ENCODE measurements at places on chromosomes 7 and 10. TPM values are rescaled to one million over a fixed set of nuclear protein-coding genes. Genes with fewer than 3 reads are reported as not detected.

Gene CCL26
- not detected for total RNA-seq

GRCh38 chr10:79202188-79203013 lies 133.6 kb downstream of the ZMIZ1 start:
- peak; percentile 65 for DNase-seq
- H3K27ac ChIP-seq, result no peak overlapping the region
- no peak overlapping the region for H3K4me3 ChIP-seq
- peaks cover 4% of the 10 kb centered on the region for H3K36me3 ChIP-seq

- H3K27ac ChIP-seq, result no peak overlapping the region
- peaks cover 11% of the 10 kb centered on the region for H3K4me1 ChIP-seq
- H3K27me3 ChIP-seq, result no peaks in the 10 kb centered on the region
- no peak overlapping the region for H3K4me3 ChIP-seq
- DNase-seq, result no peak
- H3K36me3 ChIP-seq, result no peaks in the 10 kb centered on the region
Measured at GRCh38 chr10:3538291-3538655, 246.7 kb downstream of the KLF6 start.

DNA sequence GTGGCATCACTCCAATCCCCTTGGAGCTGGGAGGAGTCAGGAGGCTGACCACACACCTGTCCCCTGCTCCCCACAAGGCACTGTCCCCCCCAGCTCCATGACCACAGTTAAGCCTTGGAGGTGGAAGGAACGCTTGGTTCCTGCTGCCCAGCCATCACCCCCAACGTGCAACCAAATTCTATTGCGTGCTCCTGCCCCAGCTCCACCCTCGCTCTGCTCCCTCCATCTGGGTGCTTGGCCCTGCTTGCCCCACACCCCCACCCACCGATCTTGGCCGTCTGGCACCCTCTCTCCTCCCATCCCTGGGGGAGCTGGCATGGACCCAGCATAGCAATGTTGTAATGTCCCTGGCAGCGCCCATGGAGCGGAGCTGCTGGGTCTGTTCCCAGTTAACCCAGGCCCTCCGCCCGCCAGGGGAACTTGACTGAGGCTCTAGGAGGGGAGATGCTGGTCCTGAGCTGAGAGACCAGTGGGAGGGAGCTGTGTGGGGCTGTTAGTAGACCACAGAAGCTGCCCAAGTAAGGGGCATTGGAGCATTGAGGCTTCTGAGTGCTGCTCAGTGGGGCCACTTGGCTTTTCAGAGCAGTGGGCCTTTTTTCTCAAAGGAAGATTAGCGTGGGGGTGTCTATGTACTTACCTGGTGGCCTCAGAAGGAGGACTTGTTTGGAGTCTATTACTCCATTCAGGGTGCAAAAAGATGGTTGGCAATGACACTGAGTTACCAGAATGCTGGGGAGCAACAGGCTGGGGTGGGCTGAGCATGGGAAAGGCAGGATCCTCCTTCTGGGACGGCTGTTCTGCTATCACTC lies 1.1 kb downstream of the EPHB6 start:
- H3K27me3 ChIP-seq, result no peaks in the 10 kb centered on the region
- H3K4me1 ChIP-seq, result peaks cover 7% of the 10 kb centered on the region
- peak overlapping the region; percentile 0 for H3K27ac ChIP-seq

GRCh38 chr10:108586424-108586823 lies 1336.9 kb downstream of the XPNPEP1 start:
- no peaks in the 10 kb centered on the region for H3K27me3 ChIP-seq
- H3K27ac ChIP-seq, result no peak overlapping the region
- H3K4me3 ChIP-seq, result no peak overlapping the region
- no peaks in the 10 kb centered on the region for H3K36me3 ChIP-seq

DNA sequence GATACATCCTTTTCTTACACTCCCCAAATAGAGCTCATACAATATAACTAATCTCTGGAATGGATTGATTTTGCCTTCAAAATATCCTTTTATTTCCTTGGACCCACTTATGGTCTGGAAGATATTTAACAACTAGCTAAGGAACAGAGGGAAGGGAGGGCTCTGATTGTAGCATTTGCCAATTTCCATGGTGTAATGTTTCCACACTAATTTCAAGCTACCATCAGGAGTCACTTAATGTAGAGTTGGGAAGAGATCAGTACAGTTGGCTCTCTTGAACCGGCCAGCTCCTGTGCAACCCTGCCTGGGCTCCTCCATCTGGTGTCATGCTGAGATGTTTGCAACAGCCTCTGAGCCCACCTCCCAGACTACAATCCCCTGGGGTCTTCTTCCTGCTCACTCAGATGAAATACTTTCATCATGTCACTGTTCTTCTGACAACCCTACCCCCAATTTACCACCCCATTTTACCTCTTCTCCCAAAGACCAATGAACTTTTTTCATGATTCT lies 8.0 kb upstream of the IL6 start:
- peaks cover 18% of the 10 kb centered on the region for H3K4me1 ChIP-seq
- no peak overlapping the region for H3K27ac ChIP-seq
- H3K4me3 ChIP-seq, result no peak overlapping the region
- H3K36me3 ChIP-seq, result no peaks in the 10 kb centered on the region

DNA sequence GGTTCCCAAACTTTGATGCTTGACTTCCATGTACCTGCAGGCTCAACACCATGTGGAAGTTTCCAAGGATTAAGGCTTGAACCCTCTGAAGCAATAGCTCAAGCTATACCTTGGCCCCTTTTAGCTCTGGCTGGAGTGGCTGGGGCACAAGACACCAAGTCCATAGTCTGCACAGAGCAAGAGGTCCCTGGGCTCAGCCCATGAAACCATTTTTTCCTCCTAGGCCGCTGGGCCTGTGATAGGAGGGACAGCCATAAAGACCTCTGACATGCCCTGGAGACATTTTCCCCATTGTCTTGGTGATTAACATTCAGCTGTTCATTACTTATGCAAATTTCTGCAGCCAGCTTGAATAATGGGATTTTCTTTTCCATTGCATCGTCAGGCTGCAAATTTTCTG lies 14.4 kb downstream of the DGKI start:
- DNase-seq, result no peak
- no peak overlapping the region for H3K4me3 ChIP-seq
- no peak overlapping the region for H3K27ac ChIP-seq
- H3K27me3 ChIP-seq, result no peaks in the 10 kb centered on the region
- H3K36me3 ChIP-seq, result no peaks in the 10 kb centered on the region

- DNase-seq, result no peak
- H3K27ac ChIP-seq, result no peak overlapping the region
- no peaks in the 10 kb centered on the region for H3K36me3 ChIP-seq
- no peaks in the 10 kb centered on the region for H3K4me1 ChIP-seq
- H3K4me3 ChIP-seq, result no peak overlapping the region
- no peaks in the 10 kb centered on the region for H3K27me3 ChIP-seq
Measured at GRCh38 chr7:46145412-46145811, 224.3 kb upstream of the IGFBP3 start.

DNA sequence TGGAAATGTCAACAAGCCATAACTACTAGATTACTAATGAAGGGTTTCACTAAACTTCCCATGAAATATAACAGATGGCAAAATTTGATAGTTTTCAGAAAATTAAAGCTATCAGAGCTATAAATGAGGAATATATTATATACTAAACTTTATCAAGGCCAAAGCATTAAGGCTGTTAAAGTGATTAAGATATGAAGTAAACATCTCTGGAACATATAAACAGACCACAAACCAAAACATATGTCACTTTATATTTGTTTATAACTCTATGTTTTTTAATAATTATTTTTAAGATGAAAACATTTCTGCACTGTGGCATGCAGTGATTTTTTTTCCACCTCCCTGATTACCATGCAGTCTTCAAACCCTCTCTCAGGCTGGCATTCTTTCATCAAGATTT lies 120.2 kb downstream of the REEP3 start:
- no peaks in the 10 kb centered on the region for H3K36me3 ChIP-seq
- no peak for DNase-seq
- H3K4me3 ChIP-seq, result no peak overlapping the region

GRCh38 chr10:5321273-5321672 lies 43.5 kb upstream of the UCN3 start:
- H3K4me1 ChIP-seq, result peaks cover 4% of the 10 kb centered on the region
- DNase-seq, result no peak
- no peak overlapping the region for H3K4me3 ChIP-seq
- no peaks in the 10 kb centered on the region for H3K27me3 ChIP-seq

DNA sequence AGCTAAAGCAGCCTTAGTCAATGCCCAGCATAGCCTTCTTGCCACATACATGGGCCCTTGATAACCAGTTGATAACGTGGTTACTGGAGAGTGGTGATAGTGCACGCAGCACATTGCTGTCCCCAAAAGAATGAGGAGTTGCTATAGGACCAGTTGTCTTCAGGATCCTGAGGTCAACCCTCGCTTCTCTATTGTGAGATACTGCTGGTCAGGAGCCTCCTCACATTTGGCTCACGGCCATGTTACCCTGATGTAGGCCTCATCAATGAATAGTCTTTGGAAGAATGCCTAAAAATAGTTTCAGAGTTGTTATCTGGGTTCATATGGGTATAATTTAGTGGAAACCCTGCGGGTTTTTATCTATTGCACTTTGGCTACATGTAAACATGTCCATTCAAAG lies 230.7 kb downstream of the VTI1A start:
- H3K27ac ChIP-seq, result no peak overlapping the region
- no peak for DNase-seq
- no peak overlapping the region for H3K4me3 ChIP-seq

Gene IRF5
- 83.8 TPM for total RNA-seq

DNA sequence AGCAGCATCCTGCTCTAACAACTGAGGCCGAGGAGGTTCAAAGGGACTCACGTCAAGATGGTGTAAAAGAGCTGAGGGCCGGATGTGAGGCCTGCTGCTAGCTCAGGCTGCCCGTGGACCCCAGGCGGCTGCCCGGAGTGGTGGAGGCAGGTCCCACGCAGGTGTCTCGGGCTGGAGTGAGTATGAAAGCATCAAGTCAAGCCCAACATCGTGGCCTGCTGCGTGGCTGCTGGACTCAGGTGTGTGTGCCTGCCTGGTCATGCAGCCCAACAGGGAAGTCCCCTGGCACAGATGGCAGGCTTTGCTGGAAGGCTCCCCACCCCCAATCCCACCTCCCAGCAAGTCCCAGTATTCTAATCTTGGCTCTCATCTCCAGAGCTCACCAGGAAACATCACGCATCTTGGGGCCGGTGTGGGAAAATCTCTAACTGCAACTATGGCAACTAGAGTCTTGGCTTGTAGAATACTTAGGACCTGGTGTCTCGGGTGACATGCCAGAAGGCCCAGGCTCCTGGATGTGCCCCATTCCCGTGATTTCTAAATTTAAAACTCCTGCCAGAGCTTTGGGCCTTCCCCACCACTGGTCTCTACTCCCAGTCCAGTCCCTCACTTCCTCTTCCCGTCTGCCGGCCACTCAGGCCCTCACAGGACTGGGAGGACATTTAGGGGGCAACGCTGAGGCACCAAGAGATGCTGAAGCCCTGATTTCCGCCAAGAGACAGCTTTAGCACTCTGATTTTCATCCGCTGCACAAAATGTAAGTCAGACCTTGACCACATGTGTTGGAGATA lies 85.9 kb downstream of the PRKAG2 start:
- peaks cover 32% of the 10 kb centered on the region for H3K4me1 ChIP-seq
- H3K27ac ChIP-seq, result no peak overlapping the region
- H3K4me3 ChIP-seq, result no peak overlapping the region

DNA sequence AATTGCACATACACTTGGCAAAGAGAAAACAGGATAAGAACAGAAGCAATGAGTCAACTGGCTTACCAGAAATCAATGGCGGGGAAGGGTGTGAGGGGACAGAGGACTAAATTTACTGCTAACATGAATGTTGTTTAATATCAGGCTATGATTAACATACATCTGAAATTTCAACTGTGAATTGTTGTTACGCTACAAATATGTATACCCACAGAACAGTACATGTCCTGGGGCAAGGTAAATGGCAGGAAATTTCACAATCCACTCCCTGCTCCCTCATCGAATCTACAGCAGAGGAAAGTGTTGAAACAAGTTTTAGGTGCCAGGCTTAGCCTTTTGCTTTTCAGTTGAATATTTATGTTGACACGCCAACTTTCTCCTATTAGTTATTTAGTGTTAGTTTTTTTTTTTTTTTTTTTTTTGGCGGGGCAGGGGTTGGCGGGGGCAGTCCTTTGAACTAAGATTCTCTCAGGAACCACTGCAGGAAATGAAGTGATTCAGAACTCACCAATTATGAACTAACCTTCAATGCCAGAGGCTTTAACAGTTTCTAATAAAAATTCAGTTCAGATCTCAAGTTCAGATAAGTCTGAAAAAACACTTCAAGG lies 99.0 kb downstream of the UBE2H start:
- peaks cover 35% of the 10 kb centered on the region for H3K4me1 ChIP-seq
- H3K27ac ChIP-seq, result peak overlapping the region; percentile 46
- no peak for DNase-seq
- H3K27me3 ChIP-seq, result no peaks in the 10 kb centered on the region

- H3K4me1 ChIP-seq, result peaks cover 18% of the 10 kb centered on the region
- DNase-seq, result no peak
- no peak overlapping the region for H3K4me3 ChIP-seq
- H3K27ac ChIP-seq, result no peak overlapping the region
- peaks cover 10% of the 10 kb centered on the region for H3K36me3 ChIP-seq
Measured at GRCh38 chr7:70763961-70764691, 367.8 kb upstream of the GALNT17 start.

GRCh38 chr10:99531696-99532593 lies 797 bp upstream of the NKX2-3 start:
- peaks cover 72% of the 10 kb centered on the region for H3K4me1 ChIP-seq
- no peaks in the 10 kb centered on the region for H3K36me3 ChIP-seq
- H3K4me3 ChIP-seq, result peak overlapping the region; percentile 32
- peaks cover 92% of the 10 kb centered on the region for H3K27me3 ChIP-seq
- no peak for DNase-seq
- no peak overlapping the region for H3K27ac ChIP-seq

Gene ADAM22
- 3.2 TPM for total RNA-seq

- no peak for DNase-seq
- H3K27me3 ChIP-seq, result no peaks in the 10 kb centered on the region
- no peak overlapping the region for H3K4me3 ChIP-seq
- H3K27ac ChIP-seq, result no peak overlapping the region
Measured at GRCh38 chr7:132607656-132608055, 31.4 kb upstream of the PLXNA4 start.

- H3K4me1 ChIP-seq, result peaks cover 5% of the 10 kb centered on the region
- H3K27me3 ChIP-seq, result no peaks in the 10 kb centered on the region
- no peaks in the 10 kb centered on the region for H3K36me3 ChIP-seq
- no peak for DNase-seq
- peak overlapping the region; percentile 2 for H3K27ac ChIP-seq
- no peak overlapping the region for H3K4me3 ChIP-seq
Measured at GRCh38 chr7:80139236-80139635, 4.6 kb downstream of the GNAI1 start.

Gene PDGFA
- 39.1 TPM for total RNA-seq

Gene OR2A25
- not detected for total RNA-seq

Gene KLF14
- not detected for total RNA-seq

Gene GPR15LG
- total RNA-seq, result not detected

Gene NME8
- 1.1 TPM for total RNA-seq

All from upper lobe of left lung (tissue), 6 donors.